ENCODE measurements at places on chromosomes 13 and 19.

DNA sequence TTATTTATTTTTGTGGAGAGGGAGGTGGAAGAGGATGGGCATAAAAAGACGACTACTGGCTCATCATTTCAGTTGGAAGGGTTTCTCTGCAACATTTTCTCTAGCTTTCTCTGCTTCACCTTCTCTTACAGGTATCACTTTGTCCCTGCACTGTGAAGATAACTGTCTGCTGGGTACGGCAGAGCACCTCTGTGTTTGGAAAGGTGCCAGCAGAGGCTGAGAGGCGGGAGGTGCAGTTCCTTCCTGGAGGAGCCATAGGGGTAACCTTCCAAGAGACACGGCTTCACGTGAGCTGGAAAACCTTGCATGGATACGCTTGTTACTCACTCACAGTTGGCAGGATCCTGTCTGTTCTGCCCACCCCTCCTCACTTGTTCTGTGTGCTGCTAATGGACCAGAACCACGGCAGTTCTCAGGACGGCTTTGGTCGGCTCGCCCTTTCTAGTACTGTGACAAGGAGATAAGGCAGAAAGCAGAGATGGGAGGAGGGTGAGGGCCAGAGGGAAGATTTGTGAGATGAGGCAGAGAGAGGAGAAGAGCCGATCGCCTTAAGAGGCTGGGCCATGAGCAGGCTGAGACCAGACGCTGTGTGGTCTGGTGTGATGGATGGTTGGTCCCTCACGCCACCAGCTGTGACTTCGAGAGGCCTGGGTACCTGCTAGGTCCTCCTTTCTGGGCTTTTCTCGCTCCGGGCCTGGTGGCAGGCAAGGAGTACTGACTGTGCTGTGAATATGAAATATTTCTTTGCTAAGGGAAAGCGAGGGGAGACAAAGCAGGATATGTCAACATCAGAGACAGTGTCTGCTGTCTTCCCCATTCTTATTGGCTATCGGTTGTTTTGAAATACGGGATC lies 66.8 kb downstream of the MRPL57 start:
- no peak for DNase-seq

- no peak for DNase-seq
Observed at GRCh38 chr19:54561840-54562239, 11.8 kb upstream of the LILRA2 start.

DNA sequence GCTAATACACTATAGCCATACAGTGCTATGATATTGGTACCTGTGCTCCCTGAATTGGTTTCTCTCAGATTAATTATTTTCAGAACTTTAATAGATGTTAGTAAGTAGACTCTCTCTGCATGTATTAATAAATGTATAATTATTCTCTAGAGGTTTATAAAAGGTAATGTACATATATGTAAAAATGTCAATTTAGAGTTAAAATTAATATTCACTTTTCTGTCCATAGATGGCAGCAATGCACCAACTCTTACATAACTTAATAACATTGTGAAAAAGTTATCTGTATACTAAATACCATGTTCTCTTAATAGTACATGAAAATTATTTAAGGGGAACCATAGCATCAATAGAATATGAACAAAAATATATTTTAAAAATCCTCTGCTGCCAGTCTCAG lies 515.0 kb upstream of the KLHL1 start:
- DNase-seq = no peak

- no peak for DNase-seq
Observed at GRCh38 chr19:10001899-10002298, 8.4 kb downstream of the COL5A3 start.

DNA sequence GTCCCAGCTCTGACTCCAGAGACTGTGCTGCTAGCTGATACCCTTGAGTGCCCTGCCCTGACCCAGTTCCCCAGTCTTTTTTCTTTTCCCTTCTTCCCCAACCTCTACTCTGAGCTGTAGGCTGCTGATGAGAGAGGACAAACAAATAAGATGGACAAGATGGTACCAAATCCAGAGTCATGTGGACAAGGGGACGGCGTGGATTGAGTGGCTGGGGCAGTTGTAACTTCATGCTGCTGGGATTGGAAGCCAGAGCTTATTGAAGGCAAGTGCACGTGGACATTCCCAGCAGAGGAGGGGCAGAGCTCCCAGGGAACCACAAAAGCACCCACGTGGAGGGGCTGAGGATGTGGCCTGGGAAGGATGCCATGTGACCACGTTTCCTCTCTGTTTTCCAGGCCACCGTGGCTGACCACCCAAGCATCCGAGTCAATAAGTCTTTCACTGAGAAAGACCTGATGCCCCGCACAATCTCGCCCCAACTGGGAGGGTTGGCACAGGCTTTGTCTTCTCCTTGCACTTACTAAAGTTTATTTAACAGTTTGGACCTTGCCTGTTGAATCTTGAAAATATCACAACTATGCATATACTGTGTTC lies 323.3 kb upstream of the ZNF507 start:
- no peak for DNase-seq

DNA sequence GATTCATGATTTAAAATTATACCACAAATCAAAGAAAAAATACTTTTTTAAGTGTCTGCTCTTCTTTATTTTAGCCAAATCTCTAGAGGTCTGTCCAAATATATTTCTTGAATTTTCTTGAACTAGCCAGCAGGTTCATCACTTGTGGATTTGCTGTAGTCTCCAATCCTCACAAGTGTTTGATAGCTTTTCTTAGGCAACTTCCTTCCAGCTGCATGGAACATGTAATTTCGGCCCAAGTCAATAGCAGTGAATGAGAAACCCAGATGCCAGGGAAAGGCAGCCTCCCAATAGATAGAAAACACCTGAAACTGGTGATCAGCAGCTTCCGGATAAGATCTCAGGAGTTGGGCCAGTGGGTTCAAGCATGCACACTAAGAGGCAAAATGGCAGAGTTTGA lies 15.6 kb upstream of the RNASEH2B start:
- no peak for DNase-seq
